ENCODE measurements at places on chromosomes 12 and 14.

DNA sequence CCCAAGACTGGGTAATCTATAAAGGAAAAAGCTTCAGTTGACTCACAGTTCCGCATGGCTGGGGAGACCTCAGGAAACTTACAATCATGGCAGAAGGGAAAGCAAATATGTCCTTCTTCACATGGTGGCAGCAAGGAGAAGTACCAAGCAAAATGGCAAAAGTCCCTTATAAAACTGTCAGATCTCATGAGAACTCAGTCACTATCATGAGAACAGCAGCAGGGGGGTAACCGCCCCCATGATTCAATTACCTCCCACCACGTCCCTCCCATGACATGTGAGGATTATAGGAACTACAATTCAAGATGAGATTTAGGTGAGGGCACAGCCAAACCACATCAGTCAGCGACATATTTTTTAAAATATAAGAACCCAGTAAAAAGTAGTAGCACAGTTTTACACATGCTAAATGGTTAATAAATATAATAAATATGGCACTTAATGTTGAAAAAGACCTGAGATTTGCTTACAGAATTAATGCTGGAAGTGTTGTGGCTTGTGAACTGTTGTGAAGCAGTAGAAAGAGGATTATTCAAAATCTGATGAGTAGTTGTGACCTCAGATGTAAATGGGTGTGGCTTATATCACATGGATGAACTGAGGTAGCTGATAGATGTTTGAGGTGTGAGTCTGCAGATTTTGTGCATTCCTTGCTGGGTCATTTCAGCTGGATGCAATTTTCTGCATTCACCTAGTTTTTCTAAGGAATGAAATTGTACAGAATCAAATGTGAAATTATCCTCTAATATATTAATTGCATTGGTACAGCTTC, 46.9 kb upstream of the CHPT1 start:
- DNase-seq = no peak

DNA sequence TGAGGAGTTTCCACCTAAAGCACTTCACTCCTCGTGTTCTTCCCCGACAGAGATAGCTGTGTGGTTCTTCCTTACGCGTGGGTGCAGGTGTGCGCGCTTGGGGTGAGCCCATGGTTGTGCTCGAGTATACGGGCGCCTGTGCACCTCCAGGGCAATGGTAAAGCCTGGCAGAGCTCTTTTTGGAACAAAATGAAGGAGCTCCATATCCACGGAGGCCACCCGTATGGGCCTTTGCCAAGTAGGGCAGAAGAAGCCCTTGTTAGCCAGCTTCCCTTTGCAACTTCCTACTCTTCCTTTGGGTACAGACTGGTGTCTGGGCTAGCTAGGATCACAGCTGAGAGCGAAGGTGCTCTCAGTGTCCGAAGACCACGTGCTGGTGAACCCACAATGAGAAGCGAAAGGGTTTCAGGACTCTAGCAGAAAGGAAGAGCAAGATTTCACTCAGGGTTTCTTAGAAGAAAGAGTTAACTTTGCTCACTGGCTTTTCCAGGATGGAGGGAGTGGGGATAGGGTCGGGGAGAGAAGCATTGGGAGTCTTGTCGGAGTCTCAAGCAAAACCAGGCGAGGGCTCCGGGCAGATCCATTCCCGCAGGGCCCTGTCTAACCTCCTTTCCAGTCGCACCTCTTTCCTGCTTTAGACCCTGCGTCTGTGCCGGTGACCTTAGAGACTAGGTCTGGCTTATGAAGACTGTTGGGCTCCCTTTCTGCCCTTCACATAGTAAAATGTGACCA, 960 bp upstream of the LRFN5 start:
- DNase-seq = peak; percentile 63

DNA sequence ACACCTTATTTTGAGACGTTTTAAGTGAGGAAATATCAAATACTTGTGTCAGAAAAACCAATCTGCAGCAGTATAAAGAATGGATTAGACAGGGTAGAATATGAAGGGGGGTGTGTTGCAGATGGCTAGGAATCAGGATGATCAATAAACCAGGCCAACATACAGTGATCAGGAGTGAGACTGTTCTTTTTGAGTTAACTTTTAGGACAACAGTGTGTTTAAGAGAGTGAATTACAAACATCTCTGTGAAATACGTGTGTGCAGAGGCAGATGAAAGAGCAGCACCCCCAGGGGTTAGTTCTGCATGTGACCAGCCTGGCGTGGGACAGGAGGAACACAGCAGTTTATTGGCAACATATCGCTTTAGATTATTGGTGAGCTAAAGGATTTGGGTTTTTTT, 10.6 kb upstream of the NRDE2 start:
- no peak for DNase-seq

GRCh38 chr14:104094709-104095425, 9.4 kb downstream of the ASPG start:
- peak; percentile 32 for DNase-seq

- no peak for DNase-seq
These were observed 19.1 kb upstream of the VASH1 start for GRCh38 chr14:76742185-76742584.

DNA sequence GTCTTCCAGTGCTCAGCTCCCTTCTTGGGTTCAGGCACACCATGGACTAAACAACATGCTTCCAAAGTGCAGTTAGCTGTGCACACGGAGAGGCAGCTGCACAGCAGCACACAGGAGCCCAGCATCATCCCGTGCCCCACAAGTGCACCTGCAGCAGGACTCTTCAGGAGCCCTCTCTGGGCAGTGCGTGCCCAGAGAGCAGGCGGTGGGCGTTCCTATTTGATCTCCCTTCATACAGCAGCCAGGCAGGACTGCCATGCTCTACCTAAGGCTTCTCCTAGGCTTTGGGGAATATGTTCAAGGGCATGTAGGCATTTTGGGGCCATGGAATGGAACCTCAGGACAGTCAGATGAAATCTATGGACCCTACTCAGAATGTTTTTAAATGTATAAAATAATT, 35.5 kb downstream of the ANO2 start:
- DNase-seq = no peak

GRCh38 chr12:17609153-17609552, 480.8 kb downstream of the RERGL start:
- no peak for DNase-seq

- DNase-seq = peak; percentile 90
These were observed 74.3 kb downstream of the SUSD6 start for GRCh38 chr14:69685716-69686115.

DNA sequence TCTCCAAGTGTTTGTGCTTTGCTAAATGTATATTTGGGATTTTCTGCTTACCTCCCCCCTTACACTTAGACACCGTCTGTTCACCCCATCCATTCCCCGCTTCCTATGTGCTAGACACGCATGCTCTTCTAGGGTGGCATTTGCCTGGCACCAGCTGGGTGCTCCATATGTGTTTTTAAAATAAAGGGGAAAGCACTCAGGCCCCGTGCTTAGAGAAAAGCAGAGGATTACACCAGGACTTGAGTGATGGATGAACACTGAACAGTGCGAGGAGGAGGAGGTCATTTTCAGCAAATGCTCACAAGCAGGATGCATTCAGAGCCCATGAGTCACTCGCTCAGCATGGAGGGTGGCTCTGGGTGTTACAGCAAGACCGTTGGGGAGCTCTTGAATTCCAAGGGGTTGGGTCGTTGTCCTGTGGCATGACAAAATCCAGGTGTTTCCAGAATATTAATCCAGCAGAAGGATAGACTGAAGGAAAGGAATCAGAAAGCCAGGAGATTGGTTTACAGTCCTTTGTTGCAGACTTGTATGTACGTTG, 2.9 kb upstream of the BDKRB1 start:
- no peak for DNase-seq

DNA sequence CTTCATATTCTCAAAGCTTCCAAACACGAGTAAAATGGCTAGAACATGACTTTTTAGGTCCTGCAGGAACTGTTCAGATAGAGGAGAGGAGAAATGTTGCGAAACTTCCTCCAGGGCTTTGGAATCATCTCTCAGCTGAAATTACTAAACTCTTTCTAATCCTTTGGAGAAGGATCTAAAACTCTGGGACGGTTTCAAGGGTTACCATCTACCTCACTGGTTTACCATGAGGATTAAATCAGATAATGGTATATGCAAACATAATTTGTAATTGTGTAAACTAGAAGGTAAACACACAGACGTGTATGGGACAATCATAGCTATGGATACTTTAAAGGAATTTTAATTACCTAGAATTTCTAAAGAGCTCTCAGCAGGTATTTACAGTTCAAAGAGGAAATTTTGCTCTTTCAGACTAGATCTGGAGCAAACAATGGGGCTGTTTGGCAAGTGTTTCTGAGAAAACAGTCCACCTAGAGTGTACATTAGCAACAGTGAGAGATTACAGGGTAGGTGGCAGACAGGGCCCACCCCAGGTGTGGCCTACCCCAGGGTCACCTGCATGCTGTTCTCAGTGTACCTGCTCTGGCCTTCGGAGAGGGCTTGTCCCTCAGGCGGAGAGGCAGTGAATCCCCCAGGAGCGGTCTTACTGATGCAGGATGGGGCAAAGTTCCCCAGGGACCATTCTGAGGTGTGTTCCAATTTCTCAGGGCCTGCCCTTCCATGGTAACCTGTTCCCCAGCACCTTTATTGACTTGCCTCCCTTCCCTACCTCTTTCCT, 124.7 kb upstream of the MAX start:
- no peak for DNase-seq

DNA sequence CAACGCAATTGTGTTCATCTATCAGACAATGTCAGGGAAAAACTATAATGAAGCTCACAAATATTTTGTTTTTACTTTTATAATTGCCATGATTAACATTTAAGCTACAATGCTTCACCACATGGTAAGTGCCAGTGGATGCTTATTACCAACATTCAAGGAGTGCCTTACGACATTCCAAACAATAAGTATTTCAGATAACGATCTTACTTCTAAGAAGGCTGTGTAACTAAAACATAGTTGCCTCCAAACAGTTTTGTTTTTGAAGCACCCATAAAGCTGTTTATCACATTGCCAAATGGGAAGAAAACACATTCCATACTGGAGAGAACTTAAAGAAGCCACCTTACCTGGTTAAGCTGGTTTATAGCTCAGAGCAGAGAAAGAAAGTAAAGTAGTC, 78.8 kb downstream of the RPS6KA5 start:
- DNase-seq = no peak

DNA sequence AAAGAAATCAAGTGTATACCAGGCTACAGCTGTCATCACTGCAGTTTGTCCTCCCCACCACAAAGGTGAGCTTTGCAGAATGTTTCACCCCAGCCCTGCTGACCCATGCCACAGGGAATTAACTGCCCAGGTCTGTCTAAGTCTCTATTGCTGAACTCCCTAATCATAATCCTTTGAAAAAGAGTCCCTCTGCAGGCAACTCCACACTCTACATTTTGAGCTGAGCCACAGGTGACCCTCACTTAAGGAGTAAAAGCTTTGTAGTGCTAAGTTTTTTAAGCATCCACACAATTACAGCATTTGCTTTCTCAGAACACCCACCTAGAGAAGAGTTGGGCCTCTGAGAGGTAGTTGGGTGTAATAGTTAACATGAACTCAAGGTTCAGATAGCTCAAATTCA, 90.0 kb downstream of the C12orf50 start:
- no peak for DNase-seq

GRCh38 chr14:93059917-93060545, 55.7 kb downstream of the ITPK1 start:
- no peak for DNase-seq

GRCh38 chr12:112131686-112132085, 6.3 kb downstream of the TRAFD1 start:
- DNase-seq = no peak

DNA sequence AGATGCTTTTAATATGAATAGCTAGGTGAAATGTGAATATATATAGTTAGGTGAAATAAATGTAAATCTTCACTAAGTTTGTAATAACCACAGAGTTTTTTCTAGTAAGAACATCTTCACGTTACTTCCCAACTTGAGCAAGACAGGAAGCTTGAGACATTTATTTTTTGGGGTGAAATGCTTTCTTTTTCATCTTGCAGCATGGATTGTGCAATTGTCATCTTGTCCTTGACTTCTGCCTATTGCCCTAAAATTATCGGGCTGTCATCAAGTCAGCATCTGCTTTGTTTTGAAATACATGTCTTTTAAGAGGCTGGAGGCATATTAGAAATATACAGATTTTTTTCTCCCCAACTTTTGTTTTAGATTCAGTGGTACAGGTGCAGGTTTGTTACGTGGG, 433.9 kb downstream of the PCNX1 start:
- DNase-seq = no peak

GRCh38 chr14:105503935-105504692, 13.1 kb downstream of the TEDC1 start:
- DNase-seq = no peak

- DNase-seq = no peak
These were observed 4.0 kb downstream of the LMNTD1 start for GRCh38 chr12:25549120-25549519.

DNA sequence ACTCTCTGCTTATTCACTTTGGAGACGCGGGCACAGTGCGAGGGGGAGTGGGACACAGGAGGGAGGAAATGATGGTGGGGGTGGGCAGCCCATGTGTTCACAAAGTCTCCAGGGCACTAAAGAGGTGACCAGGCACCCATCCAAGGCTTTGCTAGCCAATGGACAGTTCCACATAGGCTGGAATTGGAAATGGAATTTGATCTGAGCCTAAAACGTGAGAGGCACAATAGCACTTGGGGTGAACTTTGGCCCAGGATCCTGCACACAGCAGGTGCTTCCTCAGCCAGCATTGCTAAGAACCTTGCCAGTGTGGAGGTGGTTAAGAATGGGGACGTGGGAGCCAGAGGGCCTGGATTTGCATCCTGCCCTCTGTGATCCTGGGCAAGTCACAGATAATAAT, 193.8 kb downstream of the CHST11 start:
- DNase-seq = no peak

DNA sequence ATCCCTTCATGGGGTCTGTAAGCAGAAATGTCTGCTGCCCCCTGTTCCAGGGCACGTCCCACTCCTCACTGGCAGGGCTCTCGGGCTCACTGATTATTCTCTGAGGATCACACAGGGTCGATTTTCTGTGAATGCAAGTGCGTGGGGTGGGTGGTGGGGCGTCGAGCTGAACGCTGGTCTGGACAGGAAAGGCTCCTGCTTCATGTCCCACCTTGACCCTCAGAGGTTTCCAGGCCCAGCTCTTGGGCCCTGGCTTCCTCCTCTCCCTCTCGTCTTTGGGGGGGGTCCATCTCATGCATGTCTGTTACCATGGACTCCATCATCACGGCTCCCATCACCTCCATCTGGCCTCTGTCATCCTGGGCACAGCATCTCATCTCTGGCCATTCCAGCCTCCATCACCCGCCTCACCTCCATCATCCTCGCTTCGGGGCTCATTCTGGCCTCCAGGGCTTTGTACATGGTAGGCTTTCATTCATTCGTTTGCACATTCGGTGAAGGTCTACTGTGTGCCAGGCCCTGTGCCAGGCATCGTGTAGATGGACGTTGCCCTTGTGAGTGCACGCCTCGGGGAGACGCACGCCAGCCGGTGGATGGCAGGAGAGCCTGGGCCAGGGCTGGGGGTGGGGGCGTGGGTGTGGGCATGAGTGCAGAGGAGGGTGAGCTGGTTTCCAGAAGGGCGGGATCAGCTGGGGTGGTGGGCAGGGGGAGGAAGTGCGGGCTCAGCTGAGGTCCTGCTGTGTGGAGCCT, 34.7 kb downstream of the RTL1 start:
- no peak for DNase-seq

- no peak for DNase-seq
These were observed 240.8 kb downstream of the DACT1 start for GRCh38 chr14:58878439-58879139.

- no peak for DNase-seq
These were observed 36.5 kb upstream of the DYNC1H1 start for GRCh38 chr14:101927859-101928258.

GRCh38 chr12:20865873-20866272, 55.4 kb downstream of the SLCO1B3 start:
- no peak for DNase-seq
